CD4-positive, alpha-beta T cell treated with Interleukin-2 at 100 ng/mL for 4 hours (primary cell): ENCODE measurements at places on chromosomes 2 and 18.

DNA sequence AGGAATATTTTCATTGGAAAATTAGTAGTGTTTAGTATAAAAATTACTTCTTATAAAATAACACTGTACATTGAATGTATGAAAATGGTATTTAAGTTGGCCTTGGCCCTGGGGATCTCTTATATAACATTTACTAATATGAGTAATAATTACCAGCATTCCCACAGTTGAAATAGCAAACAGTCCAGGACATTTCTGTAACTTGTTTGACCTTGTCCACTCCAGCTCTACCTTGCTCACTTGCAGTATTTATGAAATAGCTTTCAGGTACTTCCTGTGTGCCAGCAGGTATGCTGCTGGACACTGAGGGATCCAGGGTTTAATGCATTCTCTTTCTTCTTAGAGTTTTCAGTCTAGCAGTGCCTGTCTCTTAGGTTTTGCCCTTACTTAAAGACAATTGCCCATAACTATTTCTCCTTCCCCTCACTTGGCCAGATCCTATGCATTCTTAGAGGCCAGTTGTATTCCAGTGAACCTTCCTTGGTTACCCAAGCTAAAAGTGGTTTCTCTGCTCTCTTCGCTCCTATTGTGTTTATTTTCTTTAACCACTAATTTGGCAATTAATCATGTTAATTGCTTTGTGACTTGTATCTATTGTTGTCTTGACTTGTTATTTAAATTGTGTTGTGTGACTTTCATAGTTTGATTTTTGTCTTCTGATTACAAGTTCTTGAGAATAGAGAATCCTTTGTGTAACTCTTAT lies 25.9 kb downstream of the BABAM2 start:
- no peak for DNase-seq

DNA sequence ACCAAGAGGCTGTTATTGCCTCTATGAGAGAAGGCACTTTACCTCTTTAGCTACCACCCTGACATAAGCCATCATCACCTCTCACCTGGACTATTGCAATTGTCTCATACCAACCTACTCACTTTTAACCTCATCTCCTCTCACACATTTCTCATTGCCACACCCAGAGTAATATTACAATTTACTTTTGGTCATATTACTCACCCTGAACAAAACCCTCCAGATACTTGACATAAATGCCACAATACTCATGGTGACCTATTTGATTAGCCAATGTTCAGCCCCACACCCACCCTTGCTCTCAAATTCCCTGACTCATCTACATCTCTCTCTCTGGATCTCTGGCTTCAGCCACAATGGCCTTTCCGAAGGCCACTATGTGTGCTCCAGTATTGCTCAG lies 90.9 kb upstream of the CDH7 start:
- DNase-seq: no peak

GRCh38 chr2:216221811-216222210 lies 112.7 kb downstream of the XRCC5 start:
- DNase-seq: no peak

DNA sequence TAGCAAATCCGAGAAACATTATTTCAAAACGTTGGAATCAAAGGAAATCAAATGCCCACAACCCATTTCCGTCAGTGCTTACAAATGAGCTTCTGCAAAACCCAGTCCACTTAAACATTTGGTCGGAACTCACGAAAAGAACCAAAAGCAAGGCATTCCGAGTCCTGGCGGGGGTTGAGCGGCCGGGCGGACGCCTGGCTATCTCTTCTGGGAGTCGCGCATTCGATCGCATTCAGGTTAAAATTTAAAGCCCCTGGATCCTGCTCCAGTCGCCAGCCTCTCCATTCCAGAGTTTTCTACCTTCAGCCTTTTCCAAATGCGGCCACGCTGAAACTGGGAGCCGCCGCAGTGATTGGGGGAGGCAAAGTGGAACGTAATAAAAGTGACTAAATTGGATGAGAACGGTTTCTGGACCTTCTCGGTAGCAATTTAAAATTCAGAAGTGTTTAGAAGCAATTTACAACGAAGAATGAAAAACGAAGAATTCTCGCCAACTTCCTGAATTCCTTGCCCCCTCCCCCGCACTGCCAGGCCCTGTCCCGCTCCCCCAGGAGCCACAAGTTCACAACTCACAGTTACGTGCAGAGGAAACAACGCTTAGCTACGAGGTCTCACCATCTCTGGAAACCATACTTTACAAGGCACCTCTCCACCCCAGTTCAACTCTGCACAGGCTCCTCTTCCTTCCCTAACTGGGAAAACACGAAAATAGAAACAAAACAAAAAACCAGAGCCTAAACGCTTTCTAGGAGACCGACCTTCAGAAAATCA lies 1.7 kb upstream of the GATA6 start:
- no peak for DNase-seq

DNA sequence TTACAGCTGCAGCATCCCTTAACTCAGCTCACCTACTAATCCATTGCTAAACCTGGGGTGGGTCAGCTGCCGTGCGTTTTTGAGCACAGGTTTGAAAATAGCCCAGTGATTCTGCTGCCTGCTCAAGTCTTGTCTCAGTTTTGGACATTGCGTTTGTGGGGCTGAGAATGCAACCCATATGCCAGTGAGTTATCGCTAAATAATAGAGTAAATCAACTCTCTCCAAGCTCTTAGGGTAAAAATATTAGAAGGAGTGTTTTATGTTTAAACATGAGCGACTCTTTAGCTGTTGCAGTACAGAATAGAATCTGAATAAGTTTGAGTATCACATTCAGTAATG lies 2.1 kb downstream of the TSHZ1 start:
- DNase-seq: no peak

- DNase-seq: no peak
Observed at GRCh38 chr18:34691614-34692013, 18.5 kb upstream of the DTNA start.

DNA sequence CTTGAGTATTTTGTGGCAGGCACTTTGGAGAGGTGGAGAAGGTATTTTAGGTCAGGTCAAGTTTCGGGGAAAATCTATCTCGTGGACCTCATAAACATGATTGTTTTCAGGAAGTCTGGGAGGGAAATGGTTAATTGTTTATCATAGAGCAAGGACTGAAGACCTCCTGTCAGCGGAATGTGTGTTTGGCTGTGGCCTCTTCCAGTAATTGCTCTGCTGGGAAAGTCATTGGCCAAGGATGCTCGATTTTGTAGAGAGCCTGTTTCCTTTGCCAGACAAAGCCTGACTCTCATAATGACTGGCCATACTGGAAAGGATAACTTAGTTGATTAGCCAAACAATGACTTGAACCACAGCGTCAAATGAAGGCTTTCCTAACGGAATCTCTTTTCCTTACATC lies 30.0 kb downstream of the IL1R2 start:
- no peak for DNase-seq

GRCh38 chr18:7741640-7742039 lies 174.5 kb downstream of the PTPRM start:
- no peak for DNase-seq

DNA sequence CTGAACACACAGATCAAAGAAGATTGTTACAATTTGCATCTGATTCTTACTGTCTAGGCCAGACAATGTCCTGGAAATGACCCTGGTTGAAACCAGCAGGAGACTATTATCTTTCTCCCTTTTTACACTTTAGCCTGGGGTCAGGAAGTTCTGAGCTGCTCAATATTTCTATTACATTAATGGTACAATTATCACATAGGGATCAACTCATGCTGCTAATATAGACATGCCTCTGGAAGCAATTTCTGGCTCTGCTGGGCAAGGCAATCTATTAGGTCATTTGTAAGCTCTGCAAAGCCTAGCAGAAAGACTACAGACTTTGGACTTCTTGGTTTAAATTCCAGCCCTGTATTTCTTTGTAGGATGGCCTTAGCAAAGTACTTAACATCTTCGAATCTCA lies 205.3 kb downstream of the LRP1B start:
- DNase-seq: no peak

- DNase-seq: no peak
Observed at GRCh38 chr18:76456018-76456750, 38.9 kb downstream of the ZNF516 start.

GRCh38 chr2:157784169-157784822 lies 91.8 kb downstream of the ACVR1 start:
- DNase-seq: no peak

GRCh38 chr2:162333968-162334367 lies 10.0 kb upstream of the GCA start:
- DNase-seq: peak; percentile 38

GRCh38 chr18:26336572-26336971 lies 110.3 kb downstream of the TAF4B start:
- no peak for DNase-seq

DNA sequence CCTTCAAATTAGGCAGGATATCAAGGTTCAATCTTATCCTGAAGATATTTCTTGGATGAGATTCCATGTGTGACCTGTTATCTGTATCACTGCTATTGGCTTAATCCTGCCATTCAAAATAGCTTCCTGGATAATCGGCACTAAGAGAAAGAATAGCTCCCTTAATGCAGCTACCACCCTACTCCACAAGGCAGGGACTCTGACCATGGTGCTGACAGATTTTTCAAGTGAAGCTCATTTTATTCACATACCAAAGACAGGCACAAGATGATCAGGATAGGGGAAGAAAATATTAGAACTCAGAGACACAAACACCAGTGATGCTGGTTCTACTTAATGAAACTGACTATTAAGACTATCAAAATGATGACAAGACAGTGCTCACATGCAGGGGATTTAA lies 74.9 kb downstream of the ORC4 start:
- DNase-seq: no peak

GRCh38 chr2:167592441-167592840 lies 655.0 kb downstream of the STK39 start:
- DNase-seq: no peak

DNA sequence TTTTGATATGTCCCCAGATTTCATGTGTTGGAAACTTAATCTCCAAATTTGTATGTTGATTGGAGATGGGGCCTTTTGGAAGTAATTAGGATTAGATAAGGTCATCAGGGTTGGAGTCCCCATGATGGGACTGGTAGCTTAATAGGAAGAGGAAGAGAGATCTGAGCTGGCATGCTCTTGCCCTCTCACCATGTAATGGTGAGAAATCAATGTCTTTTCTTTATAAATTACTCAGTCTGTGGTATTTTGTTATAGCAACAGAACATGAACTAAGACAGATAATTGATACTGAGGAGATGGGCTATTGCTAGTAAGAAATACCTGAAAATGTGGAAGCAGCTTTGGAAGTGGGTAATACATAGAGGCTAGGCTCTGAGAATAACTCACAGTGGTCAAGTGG lies 48.0 kb downstream of the CDC42EP3 start:
- DNase-seq: no peak

GRCh38 chr2:63729362-63729761 lies 112.3 kb upstream of the UGP2 start:
- no peak for DNase-seq

DNA sequence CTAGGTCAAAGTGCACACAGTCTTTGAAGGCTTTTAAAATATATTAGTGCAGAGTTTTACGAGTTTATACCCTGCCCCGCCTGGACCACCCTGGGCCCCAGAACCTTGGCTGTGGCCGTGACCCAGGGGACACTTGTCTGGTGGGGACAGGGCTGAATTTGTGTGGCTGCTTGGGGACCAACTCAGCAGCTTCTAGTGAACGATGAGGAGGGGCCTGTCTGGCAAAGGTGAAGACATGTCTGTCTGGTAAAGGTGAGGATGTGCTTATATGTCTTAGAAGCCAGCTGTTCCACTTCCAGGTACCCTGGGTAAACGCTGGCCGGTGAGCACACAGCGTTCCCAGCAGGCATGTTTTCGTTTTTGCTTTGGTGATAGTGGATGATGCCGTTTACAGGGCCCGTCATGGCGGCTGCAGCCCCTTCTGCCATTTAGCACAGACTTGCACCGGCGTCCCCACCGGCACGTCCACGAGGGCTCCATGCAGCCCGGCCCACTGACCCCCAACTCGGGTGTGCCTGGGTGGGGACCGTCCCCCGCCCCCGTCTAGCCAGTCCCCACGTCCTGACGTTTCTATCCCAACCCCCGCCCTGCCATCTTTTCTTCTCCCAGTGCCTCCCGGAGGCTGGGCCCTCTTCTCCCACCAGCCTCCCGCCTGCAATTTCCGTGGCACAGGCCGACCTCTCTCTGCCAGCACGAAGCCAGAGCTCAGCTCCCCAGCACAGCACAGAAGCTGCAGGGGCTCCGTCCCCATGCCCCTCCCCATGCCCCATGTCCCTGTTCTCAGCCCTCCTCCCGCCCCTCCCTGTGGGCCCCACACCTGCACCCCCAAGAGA lies 67.8 kb downstream of the SLC66A2 start:
- DNase-seq: no peak

GRCh38 chr2:238593678-238594077 lies 167.0 kb downstream of the ASB1 start:
- DNase-seq: no peak

GRCh38 chr2:145228506-145228905 lies 708.6 kb upstream of the ZEB2 start:
- DNase-seq: no peak

DNA sequence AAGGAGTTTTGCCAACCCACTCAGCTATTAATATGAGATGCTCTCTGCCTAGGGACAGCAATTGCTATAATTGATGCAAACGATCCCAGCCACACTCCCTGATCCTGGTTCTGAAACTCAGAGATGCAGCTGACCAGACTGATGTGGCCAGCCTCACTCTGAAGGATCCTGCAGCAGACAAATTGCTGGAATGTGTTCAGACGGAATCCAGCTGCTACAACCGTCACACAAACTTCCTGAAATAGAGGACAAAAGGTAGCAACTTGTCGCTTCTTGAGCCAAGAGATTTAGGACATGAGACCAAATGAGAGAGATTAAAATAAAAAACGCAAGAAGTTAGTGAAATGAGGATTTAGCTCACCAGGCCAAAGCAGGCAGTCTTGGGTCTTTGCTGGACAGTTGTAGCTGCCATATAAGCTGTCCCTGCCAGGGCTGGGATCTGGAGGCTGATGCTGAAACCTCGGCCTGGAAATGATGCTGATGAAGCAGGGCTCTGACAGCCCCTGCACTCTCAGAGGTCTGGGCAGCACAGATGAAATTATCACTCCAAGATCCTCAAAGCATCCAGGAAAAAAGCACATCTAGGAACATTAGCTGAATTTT lies 8.3 kb upstream of the YWHAQ start:
- DNase-seq: no peak

GRCh38 chr2:221335219-221335752 lies 236.8 kb downstream of the EPHA4 start:
- DNase-seq: no peak

- DNase-seq: no peak
Observed at GRCh38 chr18:45423659-45424058, 191.6 kb upstream of the SLC14A2 start.

- peak; percentile 90 for DNase-seq
Observed at GRCh38 chr2:222860740-222861410, at the start of gene ACSL3. Gene ACSL3 (plus strand): TSS chr2:222861036. CDS start chr2:222908773, 47,737 bp downstream.

DNA sequence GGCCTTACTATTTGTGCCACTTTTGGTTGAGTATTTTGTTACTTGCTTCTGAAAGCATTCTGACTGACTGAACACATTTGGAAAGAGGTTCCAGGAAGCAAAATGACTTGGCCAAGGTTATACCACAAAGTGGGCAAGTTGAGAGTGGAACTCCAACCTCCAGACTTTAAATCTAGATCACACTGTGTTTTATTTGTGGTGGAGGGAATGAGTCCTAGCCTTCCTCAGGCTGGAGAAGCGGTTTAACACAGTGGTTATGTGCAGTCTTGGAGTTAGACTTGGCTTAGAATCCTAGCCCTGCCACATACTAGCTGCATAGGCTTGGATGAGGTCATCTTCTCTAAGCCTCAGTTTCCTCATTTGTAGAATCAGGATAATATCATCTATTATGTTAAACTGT lies 33.4 kb downstream of the PLEKHM3 start:
- DNase-seq: no peak
